ENCODE measurements at places on chromosomes 6 and 20. TPM values are rescaled to one million over a fixed set of nuclear protein-coding genes. Genes with fewer than 3 reads are reported as not detected.

GGTLC1 gene
- total RNA-seq, result not detected

RNF114 gene
- 105 TPM for total RNA-seq

DNAH8 gene
- total RNA-seq, result 11.1 TPM

LYRM2 gene
- 27.5 TPM for total RNA-seq

TBXT gene
- not detected for total RNA-seq

CDKAL1 gene
- total RNA-seq, result 16.7 TPM

WFDC11 gene
- not detected for total RNA-seq

TMEM200A gene
- total RNA-seq, result 1.8 TPM

CST4 gene
- not detected for total RNA-seq

INSM1 gene
- total RNA-seq, result not detected
